Glomerular endothelial cell (primary cell): ENCODE measurements at places on chromosomes 7 and 10. TPM values are rescaled to one million over a fixed set of nuclear protein-coding genes. Genes with fewer than 3 reads are reported as not detected.

- no peak for DNase-seq
Observed at GRCh38 chr7:35623381-35623780, 71.6 kb downstream of the HERPUD2 start.

DNA sequence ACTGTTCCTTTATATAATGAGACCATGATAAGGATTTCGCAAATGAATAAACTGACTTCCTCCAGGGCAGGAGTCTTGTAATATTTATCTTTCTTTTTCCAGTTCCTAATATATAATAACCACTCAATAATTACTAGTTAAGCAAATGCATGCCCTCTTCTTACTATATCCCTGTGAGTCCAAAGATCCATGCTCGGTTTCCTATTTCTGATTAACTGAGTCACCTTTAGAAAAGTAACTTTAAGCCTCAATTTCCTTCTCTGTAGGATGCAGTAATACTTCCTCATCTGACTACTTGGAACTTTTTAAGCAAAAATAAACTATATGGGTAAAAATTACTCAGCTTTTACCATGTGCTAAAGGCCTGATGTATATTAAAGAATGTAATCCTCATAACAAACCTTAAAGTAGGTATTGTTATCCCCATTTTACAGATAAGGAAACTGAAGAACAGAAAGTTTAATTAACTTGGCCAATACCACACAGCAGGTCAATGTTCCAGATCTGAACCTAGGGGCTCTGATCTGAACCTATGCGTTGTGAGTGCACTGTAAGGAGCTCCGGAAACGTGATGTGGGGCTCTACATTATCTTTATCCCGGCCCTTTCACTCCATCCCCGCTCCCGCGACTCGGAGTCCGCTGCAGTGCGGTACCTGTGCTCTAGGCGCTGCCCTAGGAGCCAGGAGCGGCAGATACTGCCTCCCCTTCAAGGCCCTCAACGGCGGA lies 458 bp downstream of the COX15 start:
- no peak for DNase-seq

The FAM25C gene
- not detected in 2 replicates for total RNA-seq

The MYL10 gene
- not detected in 2 replicates for total RNA-seq

DNA sequence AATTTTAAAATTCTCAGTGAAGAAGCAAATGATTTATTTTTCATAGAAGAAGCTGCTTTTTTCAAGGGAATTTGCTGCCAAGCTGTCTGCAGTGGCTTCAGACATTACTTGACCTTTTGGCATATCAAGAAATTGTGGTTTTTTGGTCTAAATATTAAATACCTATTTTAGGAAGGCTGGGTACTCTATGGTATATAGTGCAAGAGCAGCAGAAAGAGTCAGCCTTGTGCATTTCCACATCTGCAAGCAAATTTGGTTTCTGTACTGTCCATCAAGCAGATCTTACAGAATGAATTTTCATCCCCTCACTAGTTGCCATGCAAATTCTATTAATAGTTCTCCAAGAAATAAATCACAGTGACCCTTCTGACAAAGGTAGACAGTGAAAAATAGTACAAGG lies 222.0 kb downstream of the BICC1 start:
- no peak for DNase-seq

The ZNF365 gene
- 0.23 and 0.58 TPM in 2 replicates for total RNA-seq

GRCh38 chr10:123442901-123443300 lies 223.3 kb upstream of the GPR26 start:
- no peak for DNase-seq

- DNase-seq, result no peak
Observed at GRCh38 chr10:119138346-119139306, 26.9 kb downstream of the SFXN4 start.

GRCh38 chr7:120837599-120837998 lies 20.3 kb downstream of the TSPAN12 start:
- DNase-seq, result no peak

The ANKRD7 gene
- total RNA-seq, result not detected in 2 replicates

DNA sequence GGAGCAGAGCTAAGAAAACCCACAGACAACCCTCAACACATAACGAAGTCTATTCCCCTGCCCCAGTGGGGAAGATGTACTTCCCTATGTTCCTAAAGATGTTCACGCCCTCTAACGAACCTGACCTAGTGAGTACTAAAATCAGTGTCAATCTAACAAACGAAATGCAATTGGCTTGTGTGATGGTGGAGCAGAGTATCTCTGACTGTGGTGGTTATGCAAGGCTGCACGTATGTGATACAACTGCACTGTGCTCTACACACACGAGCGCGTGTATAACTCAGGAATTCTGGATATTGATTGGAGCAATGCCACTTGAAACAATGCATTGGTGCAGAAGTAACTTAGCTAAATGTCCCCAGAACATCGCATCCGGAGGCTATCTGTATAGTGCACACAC lies 1.3 kb downstream of the ANKRD16 start:
- DNase-seq, result no peak

- no peak for DNase-seq
Observed at GRCh38 chr10:86450806-86451603, 70.6 kb downstream of the WAPL start.

The ASIC3 gene
- total RNA-seq, result 0.15 and 1.6 TPM in 2 replicates

The TRIM50 gene
- not detected in 2 replicates for total RNA-seq
